ENCODE measurements at places on chromosomes 4 and X. TPM values are rescaled to one million over a fixed set of nuclear protein-coding genes. Genes with fewer than 3 reads are reported as not detected.

The MAEA gene
- total RNA-seq = 86.5 TPM

The PAGE5 gene
- 149 TPM for total RNA-seq

DNA sequence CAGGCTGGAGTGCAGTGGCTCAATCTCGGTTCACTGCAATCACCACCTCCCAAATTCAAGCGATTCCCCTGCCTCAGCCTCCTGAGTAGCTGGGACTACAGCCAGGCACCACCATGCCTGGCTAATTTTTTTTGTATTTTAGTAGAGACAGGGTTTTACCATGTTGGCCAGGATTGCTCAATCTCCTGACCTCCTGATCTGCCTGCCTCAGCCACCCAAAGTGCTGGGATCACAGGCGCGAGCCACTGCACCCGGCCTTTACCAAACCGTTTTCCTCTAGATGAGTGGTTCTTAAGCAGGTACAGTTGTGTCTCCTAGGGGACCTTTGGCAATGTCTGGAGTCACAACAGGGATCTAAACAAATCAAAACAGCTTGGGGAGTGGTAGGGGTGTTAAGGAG is 11.6 kb downstream of the AMELX start:
- no peak overlapping the region for H3K27ac ChIP-seq
- DNase-seq = no peak
- no peaks in the 10 kb centered on the region for H3K27me3 ChIP-seq
- no peak overlapping the region for H3K4me3 ChIP-seq
- H3K4me1 ChIP-seq = peaks cover 8% of the 10 kb centered on the region
- H3K36me3 ChIP-seq = no peaks in the 10 kb centered on the region

DNA sequence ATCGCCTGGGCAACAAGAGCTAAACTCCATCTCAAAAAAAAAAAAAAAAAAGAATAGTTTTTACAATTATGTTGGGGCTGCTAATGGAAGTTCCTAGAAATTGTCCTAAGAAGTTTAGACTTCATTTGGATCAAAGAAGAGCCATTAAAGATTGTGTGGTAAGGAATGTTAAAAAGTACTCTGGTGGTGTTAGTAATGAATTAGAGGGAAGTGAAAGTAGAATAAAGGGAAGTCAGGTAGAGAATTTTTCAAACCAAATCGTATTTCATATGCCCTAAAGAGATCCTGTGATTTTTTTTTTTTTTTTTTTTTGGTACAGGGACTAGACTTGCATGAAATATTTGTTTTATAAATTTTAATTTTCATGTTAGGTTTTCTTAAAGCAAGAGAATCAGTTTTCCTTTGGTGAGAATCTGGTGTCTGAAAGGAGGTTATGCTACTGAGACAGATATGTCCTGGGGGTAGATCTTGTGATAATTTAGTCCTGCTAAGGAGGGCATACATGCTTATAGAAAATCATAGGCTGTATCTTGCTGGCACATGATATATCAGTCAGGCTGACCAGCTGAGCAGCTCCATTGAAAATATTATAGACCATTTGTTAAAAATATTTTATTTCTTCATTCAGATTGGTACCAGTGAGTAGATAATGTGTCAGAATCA is 10.7 kb downstream of the SEC24B start:
- peaks cover 20% of the 10 kb centered on the region for H3K36me3 ChIP-seq
- no peaks in the 10 kb centered on the region for H3K4me1 ChIP-seq
- no peak overlapping the region for H3K27ac ChIP-seq
- H3K27me3 ChIP-seq = no peaks in the 10 kb centered on the region
- H3K4me3 ChIP-seq = no peak overlapping the region
- DNase-seq = no peak

Measured in K562 (cell line).